CD4-positive, alpha-beta T cell treated with Interleukin-17A for 4 hours (primary cell): ENCODE measurements at places on chromosomes 4 and X.

- DNase-seq, result no peak
Observed at GRCh38 chr4:40475609-40476008, 140.5 kb downstream of the CHRNA9 start.

DNA sequence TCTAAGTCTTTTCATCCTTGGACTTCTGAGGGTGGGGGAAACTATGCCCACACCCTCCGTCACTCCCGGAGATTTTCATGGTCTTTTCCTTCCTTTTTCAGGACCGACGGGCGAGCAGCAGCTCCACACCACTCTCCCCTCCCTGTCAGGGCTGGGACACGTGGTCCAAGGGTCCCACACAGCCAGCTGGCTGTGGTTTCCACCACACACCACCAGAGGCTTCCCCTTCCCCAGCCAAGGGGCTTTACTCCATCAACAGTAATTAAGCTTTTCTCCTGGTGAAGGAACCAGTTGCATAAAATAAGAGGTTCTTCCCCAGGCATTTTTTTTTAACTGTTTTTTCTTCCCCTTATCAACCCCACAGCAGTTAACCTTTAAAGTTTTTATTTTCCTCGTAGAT, 453.9 kb downstream of the GPAT3 start:
- no peak for DNase-seq

- no peak for DNase-seq
Observed at GRCh38 chr4:139674875-139675550, 9.4 kb downstream of the MGST2 start.

DNA sequence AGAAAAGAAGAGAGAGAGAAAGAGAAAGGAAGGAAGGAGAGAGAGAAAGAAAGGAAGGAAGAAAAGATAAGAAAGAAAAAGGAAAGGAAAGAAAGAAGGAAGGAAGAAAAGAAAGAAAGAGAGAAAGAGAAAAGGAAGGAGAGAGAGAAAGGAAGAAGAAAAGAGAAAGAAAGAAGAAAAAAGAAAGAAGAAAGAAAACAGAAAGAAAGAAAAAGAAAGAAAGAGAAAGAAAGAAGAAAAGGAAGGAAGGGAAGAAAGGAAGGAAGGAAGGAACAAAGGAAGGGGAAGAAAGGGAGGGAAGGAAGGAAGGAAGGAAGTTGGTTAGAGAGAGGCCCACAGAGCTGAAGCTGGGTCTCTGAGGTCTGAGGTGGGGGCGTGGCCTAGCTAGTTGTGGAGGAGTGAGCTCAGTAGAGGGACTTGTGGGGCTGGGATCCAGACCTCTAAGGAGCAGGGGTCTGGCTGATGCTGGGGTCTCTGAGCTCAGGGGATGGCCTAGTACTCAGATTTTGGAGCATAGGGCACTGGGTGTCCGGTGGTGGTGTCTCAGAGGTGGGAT, 27.1 kb upstream of the PDZD4 start:
- peak; percentile 19 for DNase-seq

- DNase-seq, result no peak
Observed at GRCh38 chr4:153620352-153620751, 63.7 kb upstream of the TLR2 start.

DNA sequence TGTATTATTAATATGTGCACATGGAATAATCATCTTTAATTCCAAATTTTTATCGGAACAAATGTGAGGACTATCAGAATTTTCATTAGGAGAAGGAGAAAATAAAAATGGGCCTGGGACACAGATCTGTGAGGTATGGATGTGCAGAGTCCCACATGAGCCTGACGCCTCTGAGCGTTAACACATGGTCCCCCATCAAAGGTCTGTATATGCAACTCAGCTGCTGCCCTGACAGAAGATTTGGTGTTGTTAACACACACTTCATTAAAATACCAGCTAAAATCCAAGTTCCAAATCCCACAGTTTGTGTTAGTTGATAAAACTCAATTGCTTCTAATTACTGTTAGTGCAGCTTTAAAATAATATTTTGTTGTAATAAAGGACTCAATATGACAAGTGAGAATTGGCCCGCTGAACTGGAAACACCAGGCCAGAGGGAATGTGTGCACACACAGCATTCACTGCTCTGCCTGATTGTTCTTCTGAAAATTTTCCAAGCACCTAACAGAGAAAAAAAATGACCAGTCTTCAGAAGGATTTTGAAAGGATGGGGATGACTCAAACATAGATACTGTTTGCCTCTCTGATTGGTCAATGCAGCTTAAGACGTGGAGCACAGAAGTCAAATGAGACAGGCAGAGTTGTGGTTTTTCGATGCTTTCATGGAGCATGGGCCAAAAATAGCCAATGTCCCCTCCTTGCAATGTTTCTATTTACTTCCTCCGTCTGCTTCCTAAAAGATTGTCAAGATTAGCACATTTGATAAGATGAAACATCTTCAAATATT, 266.6 kb downstream of the NKX6-1 start:
- DNase-seq, result no peak

GRCh38 chr4:136680271-136680670, 852.0 kb downstream of the PCDH18 start:
- DNase-seq, result no peak
